ENCODE measurements at places on chromosomes 13 and 19.

GRCh38 chr13:99258210-99258860 is at the start of gene GPR18:
Gene GPR18 (minus strand): TSS chr13:99258379. CDS start chr13:99255872, 2,507 bp downstream.
- DNase-seq = no peak

GRCh38 chr13:74575729-74576125 is 441.5 kb upstream of the KLF12 start:
- no peak for DNase-seq

GRCh38 chr19:510606-511100 is 3.4 kb downstream of the TPGS1 start:
- no peak for DNase-seq

DNA sequence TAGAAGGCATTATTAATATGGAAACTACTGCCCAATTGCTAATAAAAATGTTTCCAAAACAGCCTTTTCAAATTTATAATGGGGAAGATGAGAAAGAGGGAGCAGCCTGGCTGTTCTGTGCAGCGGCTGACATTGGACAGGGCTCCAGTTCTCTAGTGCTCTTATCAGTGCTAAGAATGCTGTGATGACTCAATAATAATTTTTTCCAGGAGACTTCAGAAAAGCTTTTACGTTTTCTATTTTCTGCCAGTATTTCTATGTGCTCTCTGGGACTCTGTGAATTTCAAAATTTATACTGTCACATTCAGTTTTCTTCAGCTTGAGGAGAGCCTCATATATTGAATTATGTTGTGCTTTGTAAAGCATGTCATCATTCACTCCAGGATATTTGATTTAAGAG is 209.6 kb downstream of the VWA8 start:
- DNase-seq = no peak

DNA sequence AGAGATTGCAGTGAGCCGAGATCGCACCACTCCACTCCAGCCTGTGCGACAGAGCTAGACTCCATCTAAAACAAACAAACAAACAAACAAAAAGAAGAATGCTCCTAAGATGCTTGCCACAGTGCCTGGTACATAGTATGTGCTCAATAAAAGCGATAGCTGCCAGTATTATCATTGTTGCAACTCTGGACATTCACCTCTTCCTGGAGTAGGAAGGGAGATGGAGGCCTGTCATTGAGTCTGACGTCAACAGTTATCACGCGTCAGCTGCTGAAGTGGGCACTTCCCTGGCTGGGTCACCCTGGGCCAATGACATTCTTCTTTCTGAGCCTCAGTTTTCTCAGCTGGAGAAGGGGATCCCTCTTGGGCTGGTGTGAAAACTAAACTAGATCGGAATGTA is 4.2 kb upstream of the PLAUR start:
- DNase-seq = no peak
